Stimulated activated CD8-positive, alpha-beta memory T cell treated with anti-CD3 and anti-CD28 coated beads, Interleukin-15, amount 100 ng/mL, for 1 hour (primary cell): ENCODE measurements at places on chromosomes 6 and 20.

DNA sequence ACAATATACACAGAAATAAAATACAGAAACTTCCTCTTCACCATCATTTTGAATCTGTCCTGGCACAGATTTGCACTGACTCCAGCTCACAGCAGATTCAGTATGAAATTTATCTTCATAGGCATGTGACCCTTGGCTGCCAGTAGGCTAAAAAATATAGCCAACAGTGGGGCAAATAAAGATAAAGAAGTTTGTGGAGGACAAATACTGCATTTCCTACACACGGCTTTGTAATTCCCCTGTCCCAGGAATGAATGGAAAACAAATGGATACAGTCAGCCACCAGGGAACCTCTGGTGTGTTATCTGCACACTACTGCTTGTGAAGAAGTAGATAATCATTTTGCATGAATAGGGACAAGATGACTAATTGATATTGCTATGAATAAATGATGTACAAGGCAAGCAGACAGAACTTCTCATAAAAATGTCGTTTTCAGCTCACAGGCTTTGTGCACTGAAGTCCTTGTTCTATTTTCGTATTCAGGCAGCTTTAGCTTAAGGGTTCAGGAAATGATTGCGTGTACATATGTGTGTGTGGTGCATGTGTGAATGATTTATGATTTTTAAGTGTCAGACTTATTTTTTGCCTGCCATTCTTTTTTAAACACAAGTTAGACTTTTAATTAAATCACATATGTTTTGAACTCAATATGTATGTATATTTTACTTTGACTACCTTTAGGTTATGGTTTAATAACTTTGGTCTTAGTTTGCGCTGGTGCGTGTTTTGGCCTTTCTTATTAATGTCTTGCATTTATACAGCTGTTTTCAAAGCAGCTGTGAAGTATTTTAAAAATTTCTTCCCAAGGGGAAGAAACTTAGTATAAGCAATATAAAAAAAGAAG lies 543.8 kb upstream of the JAG1 start:
- no peak for DNase-seq

DNA sequence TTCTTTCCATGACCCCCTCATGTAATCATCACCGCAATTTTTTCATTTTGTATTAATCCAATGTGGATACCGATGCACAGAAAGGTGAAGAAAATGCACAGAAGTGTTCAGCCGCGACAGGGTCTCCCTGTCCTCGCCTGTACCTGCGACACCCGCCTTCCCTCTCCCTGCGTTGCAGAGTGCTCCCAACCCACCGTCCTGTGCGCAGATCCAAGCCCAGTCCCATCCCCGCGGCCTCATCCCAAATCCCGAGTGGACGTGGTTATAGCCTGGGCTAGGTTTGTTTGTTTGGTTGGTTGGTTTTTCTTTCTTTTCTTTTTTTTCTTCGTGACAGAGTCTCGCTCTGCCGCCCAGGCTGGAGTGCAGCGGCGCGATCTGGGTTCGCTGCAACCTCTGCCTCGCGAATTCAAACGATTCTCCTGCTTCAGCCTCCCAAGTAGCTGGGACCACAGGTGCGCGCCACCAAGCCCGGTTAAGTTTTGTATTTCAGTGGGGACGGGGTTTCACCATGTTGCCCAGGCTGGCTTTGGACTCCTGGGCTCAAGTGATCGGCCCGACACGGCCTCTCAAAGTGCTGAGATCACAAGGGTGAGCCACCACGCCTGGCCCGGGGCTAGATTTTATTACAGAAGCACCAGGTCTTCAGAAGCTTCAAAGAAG lies 536 bp upstream of the RAET1G start:
- DNase-seq: no peak

- DNase-seq: no peak
Observed at GRCh38 chr20:40532103-40532502, 156.9 kb downstream of the MAFB start.

DNA sequence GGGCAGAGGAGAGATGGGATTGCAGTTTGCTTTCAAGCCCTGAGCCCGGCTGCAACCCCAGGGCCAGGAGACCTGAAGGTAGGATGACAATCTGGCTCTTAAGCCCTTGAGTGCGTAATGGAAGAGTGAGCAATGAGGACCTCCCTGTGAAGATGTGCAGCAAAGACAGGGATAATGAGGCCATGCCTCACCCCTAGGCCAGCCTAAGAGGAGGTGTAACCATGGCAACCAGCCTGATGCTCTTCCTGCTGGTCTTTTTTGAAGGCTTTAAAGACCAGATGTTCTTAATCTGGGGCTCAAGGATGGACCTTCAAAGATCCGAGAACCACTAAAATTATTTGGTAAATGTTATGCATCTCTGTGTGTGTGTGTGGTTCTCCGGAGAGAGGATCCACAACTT lies 8.2 kb downstream of the ARHGAP40 start:
- no peak for DNase-seq
